Chondrocyte (in vitro differentiated cells): ENCODE measurements at places on chromosomes 2 and 18. TPM values are rescaled to one million over a fixed set of nuclear protein-coding genes. Genes with fewer than 3 reads are reported as not detected.

PSMA8 gene
- not detected in 3 replicates for total RNA-seq

ZNG1B gene
- 27.9 to 36.1 TPM (median 29.9 TPM) in 3 replicates for total RNA-seq

IL36G gene
- not detected in 3 replicates for total RNA-seq

OR6B2 gene
- total RNA-seq = not detected in 3 replicates

DSG2 gene
- 16.1 to 45.0 TPM (median 43.7 TPM) in 3 replicates for total RNA-seq

RAB6D gene
- 0.07 TPM in 1 of 3 replicates, not detected in the others for total RNA-seq

DNA sequence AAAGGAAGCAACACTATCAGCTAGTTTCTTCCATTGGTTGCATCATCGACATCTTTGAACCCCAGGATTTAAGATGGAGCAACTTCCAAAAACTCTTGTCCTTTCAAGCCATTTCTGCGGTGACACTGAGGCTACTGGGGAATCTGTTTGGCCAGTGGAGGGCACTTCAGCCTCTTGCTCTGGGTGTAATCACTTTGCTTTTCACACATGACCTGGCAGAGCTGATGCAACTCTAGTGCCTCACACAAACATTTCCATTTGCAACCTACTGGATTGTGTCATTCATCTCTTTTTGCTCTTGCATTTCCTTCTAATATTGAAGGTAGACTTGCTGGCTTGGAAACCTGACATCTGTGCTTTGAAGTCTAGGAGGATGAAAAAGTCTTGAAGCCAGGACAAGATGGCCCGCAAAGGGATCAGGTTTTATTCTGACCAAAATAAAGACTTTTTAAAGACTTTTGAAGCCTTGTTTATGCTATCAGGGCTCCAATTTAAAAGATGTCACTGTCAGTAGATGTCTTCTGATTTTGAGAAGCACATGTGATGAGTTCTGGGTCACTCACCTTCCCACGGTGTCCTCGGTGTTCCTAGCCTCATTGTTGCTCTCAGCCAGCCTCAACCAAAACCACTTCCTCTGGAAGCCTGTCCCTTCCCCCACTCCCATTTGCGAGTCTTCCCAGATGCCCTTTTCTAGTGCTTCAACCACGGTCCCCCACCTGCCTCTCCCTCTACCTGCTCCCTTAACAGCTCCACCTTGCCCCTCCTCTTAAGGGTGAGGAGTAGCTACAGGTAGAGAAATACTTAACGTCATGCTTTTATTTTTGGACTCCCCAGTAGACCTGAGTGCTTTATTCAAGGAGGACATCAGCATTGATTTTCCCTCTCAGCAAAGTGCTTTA, 69.7 kb upstream of the KCNE4 start:
- DNase-seq = no peak

DNA sequence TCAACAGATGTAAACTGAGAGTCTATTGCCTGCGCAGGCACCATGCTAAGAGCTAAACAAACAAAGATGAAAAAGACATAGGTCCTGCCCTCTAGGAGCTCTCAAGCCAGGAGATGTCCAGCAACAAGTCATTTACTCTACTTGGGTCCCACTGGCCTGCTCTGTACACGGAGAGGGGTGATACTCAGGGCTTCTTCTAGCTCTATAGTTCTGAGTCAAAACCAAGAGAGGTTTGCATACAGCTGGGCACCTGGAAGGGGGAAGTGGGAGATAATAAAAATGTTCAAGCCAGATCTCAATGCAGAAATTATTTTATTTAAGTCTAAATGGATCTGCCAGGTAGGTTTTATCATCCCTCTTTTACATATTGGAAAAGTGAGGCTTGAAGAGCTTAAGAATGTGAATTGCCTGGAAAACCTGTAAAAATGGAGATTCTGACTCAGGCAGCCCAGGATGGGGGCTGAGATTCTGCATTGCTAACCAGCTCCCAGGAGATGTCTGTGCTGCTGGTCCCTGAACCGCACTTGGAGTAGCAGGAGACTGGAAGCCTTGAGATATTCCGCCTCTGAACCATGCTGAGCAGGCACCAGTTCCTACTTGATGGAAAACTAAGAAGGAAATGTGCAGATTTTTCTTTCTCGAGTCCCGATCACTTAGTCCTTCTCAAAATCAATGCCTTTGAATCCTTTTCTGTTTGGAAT, 201.1 kb downstream of the PRKCE start:
- no peak for DNase-seq

DNA sequence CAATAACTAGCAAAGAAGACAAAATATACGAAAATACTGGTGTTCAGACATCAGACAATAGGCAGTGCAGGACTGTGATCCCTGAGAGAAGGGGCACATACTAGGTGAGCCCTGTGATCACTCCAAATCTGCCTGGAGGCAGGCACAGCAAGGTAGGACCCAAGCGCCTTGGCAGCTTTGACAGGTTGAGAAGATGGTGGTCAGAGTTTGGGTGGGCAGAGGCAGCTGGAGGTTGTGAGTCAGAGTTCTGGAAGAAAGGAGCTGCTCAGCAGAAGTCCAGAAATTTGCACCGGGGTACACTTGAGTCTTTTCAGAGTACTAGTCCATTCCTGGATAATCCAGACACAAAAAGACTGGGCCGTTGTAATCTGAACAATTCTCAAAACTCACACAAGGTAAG, 14.0 kb downstream of the KIF1A start:
- DNase-seq = no peak

DNA sequence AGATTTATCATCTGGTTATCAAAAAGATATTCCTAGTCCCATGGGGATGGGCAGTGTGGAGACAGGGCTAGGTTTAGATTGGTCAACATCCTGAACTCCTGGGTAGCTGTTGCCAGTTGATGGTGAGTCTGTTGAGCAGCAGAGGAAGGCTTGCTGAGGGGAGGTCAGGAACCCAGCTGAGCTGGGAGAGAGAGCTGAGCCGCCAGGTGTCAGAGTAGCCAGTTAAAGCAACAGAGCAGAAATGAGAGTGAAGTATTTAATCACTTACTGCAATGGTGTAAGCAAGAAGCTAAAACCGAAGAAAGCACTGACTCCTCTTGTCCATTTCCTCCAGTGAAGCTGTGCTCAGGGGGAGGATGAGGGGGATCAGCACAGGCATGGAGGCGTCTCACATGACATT, 29.6 kb downstream of the SMYD1 start:
- DNase-seq = no peak

DNA sequence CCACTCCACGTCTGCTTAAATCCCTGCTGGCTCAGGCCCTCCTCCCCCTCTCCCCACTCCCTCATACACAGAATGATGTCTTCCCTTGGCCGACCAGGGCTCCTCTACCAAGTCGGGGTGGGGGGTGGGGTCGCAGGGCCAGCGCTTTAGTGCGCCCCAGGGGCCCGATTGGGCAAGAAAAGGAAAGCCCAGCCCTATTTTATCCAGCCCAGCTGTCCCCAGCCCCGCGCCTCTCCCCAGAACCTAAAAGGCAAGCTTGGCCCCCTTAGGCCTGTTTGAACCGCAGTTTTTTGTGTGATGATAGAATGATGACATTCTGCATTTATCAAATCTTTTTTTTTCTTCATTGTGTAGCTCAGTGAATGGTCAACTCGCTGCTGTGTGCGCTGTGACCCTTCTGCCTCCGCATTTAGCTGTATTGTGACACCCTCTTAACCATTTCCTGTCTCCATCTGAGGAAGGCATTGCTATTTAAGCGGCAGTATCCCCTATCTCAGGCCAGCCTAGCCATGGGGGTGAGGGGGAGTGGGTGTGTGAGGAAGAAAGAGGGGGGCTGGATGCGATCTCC, 231.4 kb downstream of the HAUS1 start:
- no peak for DNase-seq

- DNase-seq = no peak
Observed at GRCh38 chr2:27855476-27855875, 34.7 kb downstream of the RBKS start.

GRCh38 chr2:69192176-69192945, 179.4 kb downstream of the ANTXR1 start:
- DNase-seq = no peak

DNA sequence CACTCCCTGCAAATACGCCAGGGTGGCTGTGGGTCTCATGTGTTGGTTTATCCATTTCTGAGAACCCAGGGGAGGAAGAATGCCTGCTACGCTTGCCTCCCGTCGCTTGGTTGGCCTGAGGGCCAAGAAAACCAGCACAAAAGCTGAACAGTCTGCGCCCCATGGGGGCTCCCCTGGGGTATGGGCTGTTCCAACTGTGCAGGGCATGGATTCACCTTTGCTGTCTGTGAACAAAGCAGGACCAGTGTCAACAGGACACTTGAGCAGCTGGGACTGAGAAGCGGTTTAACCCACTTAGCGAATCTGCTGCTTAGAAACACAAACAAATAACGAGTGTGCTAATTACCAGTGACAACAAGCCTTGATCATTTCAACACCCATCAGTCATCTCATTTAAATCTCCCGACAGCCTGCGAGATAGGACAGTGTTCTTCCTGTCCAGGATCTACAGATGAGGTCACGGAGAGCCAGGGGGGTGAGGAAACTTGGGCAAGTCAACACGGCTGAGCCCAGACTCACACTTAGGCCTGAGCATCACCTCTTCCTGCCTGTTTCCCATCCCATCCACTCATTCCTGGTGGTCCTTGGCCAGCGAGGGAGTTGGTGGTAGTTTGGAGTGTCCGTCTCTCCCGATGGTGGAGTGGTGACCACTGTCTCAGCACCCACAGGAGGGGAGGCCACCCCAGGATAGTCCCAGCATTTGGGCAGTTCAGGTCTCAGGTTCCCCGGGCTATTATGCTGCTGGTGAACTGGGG, 111.6 kb upstream of the HAAO start:
- no peak for DNase-seq

- DNase-seq = no peak
Observed at GRCh38 chr2:120682654-120683053, 53.0 kb upstream of the GLI2 start.

- DNase-seq = peak; percentile 14
Observed at GRCh38 chr18:46169464-46169941, 65.3 kb downstream of the HAUS1 start.

DNA sequence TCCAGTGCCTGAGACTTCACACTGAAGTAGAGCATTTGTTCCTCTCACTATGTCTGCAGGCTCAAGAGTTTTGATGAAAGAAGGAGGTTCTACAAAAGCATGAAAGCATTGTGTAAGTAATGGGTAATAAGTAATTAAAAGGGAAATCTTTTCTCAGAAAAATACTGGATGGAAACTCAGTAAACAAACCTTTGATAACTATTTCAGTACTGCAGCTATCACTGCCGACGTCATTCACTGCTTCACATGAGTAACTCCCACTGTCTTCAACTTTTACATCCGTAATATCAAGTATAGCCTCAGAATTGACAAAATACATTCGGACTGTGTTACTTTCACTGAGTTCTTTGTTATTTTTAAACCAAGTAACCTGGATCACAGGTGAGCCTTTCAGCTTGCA, 72.7 kb downstream of the TTN start:
- DNase-seq = no peak

GRCh38 chr2:217386041-217386440, 526.2 kb upstream of the TNP1 start:
- DNase-seq = no peak

DNA sequence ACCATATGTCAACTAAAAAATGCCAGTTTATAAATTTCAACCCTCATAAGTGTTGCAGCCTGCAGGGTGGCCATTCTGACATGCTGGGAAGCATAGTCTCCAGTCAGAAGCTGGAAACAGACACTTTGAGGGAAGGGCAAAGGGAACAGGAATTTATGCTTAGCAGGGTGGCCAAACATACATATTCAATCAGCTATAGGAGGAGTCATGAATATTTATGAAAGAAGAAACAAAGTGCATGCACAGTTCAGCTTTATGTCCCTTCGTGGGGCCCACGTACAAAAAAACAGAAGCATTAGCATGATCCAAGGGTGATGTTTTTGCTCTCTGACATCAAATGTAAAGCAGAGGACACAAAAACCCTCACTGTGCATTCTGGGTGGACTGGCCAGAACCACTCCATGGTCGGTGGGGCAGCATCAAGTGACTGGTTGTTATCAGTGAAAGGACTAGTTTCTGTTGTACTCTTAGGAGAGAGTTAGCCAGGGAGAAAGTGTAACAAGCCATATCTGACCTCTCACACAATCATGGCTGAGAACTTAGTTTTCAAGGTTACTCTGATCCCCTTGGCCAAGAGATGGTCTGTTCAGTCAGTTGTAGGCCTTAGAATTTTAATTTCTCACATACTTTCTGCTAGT, 9.9 kb upstream of the PDE11A start:
- DNase-seq = no peak

DNA sequence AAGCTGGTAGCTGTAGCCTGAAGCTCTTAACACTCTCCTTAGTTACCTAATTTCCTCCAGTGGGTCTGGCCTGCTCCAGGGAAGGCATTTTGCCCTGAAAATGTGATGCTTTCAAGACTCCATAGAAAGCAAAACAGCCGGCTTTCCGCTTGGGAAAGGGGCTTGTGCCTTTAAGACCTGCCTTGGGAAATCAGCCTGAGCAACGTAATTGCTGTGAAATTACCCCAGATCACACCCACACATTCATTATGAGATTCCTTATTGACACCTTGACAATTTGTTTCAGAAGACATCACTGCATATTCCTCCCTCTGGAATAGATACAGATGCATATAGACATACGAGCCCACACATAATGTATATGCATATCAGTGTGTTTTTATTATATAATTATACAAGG, 190.5 kb upstream of the SKOR2 start:
- no peak for DNase-seq

DNA sequence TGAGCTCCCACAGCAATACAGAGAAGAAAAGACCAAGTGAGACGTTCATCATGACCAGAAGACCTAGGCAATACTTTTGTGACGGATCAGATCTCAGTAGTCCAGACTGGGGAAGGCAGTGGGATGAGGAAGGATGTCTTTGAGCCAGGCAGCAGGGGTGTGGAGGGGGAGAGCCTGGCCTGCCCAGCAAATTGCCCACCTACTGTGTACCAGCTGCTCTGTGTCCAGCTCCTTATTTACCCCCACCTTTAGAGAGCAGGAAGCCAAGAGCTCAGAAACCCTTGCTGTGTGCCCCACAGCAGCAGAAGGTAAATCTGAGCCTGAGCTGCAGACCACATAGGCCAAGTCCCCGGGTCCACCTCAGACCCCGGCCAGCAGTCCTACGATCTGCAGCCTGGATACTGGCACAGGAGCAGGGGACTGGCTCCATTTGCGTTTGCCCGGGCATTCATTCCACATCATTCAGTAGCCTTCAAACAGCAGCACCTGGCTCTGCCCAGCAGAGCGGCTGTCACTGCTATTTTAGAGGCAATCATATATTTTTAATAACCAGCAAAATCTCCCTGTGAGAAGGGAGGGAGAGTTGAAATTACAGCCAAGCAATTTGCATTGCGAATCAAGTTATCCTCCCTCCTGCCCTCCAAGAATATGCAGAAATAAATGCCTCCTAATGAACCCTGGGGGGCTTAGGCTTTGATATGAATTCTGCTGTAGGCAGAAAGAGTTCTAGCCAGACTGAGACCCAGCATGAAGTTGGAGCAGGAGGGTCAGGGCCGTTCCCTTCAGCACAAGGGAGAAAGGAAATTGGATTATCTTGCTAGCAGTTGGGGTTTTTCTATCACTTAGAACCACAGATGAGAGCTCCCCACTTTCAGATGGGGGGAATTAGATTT, 110.0 kb upstream of the FZD7 start:
- DNase-seq = no peak
